Iris pigment epithelial cell (primary cell): ENCODE measurements at places on chromosomes 3 and 15.

DNA sequence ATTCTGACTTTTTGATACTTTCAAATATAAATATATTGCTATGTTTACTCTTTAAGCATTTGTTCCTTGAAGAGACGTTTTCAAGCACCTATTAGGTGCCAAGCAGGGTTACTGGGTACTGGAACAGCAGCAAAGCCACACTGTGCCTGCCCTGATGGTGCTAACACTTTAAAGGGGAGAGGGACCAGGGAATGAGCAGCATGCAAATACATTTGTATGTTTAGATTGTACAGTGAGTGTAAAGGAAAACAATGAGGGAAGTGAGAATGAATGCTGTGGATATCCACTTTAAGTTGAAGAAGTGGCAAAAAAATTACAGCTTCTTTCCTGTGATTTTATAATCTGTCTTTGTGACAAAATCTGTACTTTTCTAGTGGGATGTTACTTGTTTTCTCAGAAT, 400.2 kb upstream of the ATP11B start:
- no peak for DNase-seq

- DNase-seq, result peak; percentile 71
Measured at GRCh38 chr3:150094150-150094933, 123.6 kb upstream of the PFN2 start.

DNA sequence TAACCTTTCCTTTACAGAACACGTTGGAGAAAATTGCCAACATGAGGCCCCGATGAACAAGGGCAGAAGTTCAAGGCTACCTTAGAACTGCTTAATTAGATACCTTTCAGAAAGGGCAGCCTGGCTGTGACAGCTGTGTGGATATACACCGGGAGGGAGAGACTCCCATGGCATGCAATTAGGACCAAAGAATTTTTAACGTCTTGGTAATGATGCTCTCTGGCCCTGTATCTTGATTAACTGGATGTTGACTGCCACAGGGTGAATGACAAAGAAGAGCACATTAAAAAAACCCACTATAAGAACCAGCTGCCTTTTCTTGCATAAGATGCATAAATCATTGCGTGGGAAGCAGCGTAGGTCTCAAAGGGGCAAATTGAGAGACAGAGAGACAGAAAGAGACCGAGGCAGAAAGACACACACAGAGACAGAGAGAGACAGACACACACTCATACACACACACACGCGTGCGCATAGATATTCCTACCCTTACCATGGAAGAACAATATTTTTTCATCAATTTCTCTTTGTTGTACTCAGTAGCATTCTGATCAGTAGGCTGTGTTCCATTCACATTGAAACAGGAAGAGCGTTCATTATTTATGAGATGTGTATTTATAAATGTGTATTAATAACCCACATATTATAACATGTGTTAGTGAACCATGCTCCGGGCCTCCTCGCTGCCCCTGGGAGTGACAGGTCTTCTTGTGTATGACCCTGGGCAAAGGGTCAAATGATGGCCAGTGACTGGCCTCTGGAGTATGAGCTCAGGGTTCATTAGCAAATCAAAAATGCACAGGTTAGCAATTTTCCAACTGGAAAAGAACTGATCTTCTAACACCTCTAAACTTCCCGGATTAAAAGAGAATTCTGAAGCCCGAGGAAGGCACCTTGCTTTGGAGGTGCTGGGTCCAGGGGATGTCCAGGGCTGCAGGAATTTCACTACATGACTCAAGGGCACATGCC, 118.8 kb downstream of the NSMCE3 start:
- no peak for DNase-seq

GRCh38 chr15:50854601-50855490, 53.6 kb upstream of the AP4E1 start:
- DNase-seq, result peak; percentile 50

DNA sequence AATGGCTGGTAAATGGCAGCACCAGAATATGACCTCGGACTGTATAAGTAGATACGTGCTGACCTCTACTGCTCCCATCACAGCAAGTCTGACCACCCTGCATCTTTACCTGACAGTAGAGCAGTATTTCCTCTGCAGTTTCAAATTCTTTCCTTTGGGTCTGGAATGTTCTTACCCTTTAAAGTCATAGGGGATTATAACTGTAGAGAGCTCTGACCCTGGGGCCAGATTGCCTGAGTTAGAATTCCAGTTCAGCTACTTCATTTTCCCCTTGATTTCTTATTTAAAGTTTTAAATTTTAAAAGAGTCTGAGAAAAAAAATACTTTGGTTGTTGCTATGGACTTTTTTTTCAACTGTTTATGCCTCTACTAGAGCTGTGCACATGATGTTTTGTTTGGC, 237.7 kb downstream of the NR1D2 start:
- DNase-seq, result no peak

DNA sequence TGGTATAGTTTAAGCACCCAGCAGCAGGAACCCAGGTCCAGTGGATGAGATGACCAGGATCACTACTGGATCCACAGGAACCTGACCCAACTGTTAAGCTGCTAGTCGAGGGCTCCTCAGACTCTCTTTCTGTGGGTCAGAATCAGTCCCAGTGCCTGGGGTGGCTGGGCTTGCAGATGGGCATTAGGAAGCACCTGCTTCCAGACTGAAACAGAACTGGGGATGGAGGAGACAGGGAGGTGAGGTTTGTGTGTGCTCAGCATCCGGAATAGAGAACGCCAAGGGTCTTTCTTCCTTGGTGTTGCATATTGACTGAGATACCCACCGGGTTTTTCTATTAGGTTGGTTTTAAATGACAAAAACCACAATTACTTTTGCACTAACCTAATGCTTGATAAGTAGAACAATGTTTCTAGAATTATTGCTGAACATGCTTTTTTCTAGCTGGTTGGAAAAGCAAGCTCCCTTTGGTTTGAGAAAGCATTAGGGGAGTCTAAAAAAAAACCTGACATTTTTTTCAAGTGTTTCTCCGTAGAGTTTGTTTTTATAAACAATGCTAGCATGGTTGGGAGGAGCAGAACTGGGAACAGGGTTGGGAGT, 779 bp downstream of the ST3GAL6 start:
- DNase-seq, result no peak

- peak; percentile 14 for DNase-seq
Measured at GRCh38 chr15:61613729-61614128, 384.6 kb upstream of the RORA start.

DNA sequence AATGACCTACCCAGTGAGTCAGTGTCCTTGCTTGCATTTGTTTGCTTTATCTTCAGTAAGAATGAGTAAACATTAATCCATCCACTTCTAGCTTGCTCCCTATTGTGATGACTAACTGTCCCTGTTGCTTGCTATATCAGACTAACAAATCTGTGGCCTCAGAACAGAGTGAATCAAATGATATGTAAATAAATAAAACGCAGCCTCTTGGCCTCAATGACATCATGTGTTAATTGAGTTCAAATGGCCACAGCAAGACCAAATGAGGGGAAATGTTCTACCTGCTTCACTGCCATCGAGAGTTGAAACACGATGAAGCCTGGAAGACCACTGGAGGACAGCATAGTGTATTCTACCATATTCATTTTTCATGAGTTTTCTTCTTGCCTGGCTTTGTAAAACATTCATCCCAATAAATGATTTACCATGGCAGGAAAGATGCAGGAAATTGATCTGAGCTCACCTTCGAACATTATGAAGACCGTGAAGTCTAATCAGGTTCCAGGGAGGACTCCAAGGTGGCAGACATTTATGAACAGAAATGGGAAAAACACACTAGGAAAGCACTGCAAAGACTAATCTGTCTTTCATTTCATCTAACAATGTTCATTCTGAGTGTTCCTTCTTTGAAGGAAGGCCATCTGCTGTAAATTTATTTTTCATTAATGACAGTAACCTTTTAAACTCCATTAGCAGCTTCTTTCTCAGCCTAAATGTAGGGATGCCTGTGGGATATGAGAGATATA, 1144.5 kb downstream of the TUSC7 start:
- DNase-seq, result peak; percentile 64

- DNase-seq, result peak; percentile 81
Measured at GRCh38 chr15:98548139-98548971, 100.0 kb upstream of the IGF1R start.

DNA sequence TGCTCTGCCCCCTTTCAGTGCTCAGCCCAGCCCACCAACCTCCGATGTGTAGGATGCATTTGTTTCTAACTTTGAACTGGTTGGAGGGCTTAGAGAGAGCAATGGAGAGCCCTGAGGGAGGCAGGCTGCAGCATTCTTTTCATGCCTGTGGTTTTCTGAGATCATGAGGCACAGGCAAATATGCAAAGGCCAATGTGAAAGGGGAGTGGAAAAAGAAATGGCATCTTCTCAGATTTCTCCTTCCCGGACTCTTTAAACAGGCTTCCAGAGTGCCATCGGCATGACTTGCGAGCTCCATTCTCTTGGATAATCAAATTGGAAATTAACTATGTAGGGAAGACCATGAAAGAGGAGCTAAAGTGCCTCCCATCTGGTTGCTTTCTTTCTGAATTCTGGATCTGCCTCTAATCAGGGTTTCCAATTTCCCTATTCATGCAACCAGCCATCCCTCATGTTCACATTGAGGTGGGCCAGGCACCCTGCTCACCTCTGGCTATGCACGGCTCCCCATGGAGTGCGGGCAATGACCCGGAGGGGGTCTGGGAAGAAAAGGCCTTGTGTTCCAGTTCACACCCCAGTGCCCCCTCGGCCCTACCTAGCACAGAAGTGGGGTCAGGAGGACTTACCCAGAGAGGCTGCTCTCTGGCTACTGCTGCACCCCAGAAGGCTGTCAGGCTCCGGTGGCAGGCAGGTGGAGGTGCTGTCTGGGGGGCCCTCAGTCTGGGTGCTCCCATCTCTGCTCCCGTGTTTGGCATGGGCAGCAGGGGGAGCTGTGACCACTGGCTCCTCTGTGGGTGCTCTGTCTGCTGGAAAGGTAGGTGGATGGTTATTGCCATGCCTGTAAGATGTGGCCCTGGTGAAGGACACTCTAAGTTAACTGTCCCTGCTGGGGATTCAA, 16.1 kb downstream of the AMOTL2 start:
- peak; percentile 96 for DNase-seq

DNA sequence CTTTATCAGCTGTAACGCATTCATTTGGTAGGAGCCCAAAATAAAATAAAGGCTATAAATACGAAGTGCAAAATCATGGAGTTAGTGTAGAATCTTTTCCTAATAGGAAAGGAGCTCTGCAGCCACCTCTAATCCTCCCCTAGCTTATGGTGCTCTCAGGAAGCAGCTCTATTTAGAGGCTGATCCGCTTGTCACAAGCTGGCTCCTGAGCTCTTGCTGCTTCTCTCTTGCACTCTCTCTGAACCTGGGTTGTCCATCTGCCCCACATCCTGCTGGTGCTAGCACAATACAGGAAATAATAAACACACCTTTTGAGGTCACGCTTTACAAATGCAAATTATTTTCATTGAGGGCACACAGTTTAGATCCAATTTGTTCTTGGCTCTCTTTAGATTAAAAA, 37.3 kb upstream of the BFSP2 start:
- DNase-seq, result no peak

DNA sequence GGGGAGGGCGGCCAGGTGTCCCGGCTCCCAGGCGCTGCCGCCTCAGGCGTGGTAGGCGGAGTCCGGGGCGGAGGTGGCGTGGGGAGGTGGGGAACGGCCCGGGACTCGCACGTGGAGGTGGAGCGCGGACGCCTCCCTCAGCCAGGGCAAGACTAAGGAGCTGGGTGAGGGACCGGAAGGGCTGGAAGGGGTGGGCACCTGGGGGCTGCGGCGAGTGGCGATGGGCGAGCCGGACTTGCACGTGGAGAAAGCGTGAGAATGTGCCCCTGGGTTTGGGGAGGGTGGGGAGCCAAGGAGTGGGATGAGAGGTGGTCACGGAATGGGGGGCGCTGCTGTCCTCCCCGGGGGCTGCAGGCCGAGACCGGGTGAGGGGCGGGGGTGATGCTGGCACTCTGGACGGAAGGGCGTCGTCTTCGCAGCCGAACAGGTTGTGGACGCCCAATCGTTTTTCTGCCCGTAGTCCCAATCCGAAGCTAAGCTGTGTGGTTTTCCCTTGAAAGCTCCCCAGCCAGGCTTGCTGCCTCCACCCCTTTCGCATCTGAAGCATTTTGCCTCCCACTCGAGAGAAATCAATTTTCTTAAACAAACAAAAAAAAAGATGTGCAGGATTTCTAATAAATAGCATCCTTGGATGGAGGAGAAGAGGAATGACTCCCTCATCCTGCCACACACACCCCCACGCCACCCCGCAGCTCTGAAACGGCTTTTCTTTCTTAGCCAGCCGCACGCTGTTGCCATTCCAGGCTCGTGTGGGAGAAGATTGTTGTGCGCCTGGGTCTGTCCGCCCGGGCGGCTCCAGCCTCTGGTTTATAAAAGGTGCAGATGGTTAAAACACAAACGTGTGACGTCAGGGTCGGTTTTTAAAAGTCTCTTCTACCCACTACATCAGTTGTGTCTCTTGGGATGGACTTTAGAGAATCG, 62.5 kb upstream of the ANKRD28 start:
- DNase-seq, result peak; percentile 47

- DNase-seq, result peak; percentile 56
Measured at GRCh38 chr15:64209680-64210334, 47.0 kb upstream of the PPIB start.

- DNase-seq, result no peak
Measured at GRCh38 chr3:1717524-1717923, 381.1 kb upstream of the CNTN4 start.

DNA sequence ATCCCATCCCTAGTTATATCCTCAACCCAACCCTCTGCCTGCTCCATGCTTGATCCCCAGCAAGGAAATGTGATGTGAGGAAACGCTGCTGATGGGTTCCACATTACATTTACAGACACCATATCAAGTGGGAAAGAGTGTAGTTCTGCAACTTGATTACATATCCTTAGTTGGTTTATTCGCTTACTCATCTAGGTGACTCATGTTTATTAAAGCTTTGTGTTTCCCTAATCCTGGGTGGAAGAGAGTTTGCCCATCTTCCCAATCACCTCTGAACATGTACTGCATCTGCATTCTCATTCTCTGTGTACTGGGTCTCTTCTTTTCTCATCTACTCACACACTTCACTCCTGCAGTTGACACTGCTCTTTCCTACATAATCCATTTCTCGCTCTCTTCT, 91.7 kb upstream of the PDZRN3 start:
- peak; percentile 34 for DNase-seq

DNA sequence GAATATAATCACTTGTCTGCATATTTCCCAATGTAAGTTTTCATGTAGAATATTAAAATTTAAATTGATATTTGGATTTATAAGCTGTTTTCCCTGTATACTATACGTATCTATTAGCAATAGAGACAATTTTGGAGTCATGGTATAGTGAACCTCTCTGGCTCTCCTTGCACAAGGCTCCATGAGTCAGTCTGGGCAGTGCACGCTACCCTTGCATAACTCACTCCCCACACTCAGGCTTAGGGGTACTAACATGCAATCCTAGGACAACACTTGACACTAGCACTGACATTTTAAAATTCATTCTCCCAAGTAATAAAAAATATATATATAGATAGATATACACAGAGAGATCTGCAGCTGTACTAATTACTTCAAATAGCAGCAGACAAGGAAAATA, 39.2 kb downstream of the SLC24A1 start:
- DNase-seq, result peak; percentile 79
